Suppressor macrophage (primary cell): ENCODE measurements at places on chromosomes 1 and 21.

- no peak for DNase-seq
Observed at GRCh38 chr1:168958562-168959289, 147.8 kb upstream of the ATP1B1 start.

GRCh38 chr1:174118751-174119150 lies 40.6 kb upstream of the RABGAP1L start:
- no peak for DNase-seq

DNA sequence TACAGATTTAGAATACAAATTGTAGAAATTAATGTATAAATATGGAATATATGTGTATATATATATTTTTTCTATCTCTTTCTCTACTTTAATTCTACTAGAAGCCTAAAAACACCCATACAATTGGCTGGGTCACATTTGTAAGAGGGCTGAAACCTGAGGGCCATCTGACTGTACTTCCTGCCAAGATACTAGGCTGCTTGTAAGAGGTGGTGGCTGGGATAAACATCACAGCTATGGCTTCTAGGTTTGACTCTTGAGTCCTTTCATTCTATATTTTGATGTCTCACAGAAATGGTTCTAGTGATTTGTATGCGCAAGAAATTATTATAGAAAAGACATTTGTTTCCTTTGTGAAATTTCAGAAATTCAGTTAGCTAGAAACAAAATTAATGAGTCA lies 1155.2 kb upstream of the B3GALT2 start:
- DNase-seq = no peak

DNA sequence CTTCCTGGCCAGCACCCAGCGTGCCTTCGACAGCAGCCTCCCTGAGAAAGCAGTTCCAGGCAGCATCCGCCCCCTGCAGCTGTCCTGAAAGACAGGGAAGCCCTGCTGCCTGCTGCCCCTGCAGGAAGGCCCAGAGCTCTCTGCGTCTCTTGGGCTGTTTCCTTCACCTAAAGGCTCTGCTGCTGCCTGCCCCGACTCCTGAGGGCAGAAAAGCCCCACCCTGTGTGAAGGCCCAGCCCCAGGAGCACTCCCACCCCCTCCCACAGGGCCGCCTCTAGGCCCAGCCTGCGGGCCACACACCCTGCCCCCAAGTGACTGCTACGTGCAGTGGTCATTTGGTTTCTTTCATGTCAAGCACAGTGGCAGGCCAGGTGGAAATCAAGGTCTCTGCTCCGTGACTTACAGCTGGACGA lies 12.4 kb downstream of the RIPK4 start:
- no peak for DNase-seq

GRCh38 chr1:82586473-82586872 lies 785.7 kb downstream of the ADGRL2 start:
- peak; percentile 4 for DNase-seq

DNA sequence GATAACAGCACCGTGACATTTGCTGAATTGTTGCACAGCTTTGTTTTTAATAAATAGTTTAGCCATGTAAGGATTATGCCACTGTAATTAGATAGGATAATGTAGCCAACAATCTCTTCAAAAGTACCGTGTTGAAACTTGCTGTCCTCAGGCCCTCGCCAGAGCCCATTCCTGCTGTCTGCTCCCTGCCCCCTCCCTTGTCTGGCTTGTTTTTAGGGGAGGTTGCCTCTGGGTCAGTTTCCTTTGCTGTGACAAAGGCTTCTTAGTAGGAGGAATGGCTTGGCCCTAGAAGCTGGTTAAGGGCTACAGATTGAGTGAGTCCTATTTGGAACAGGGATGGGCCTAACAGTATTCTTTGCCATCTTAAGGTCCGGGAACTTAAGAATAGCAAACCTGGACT lies 107.9 kb downstream of the LMO4 start:
- DNase-seq = no peak

DNA sequence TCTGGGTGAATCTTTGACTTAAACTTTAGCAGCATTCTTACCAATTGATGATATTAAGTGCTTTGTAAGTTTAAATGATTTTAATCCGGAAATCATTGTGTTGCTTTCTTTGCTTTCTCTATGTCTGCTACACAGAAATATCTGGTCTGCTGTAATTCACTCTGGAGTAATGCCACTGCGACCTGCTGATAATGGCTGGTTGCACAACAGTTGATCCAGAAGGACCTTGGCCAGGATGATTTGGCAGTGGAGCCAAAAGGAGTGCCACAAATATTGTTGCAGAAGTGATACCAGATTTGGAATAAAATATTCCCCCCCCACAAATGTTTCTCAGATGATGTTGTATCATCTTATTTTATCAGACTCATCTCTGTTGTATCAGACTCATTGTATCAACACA lies 2063.9 kb downstream of the MRPL39 start:
- no peak for DNase-seq

DNA sequence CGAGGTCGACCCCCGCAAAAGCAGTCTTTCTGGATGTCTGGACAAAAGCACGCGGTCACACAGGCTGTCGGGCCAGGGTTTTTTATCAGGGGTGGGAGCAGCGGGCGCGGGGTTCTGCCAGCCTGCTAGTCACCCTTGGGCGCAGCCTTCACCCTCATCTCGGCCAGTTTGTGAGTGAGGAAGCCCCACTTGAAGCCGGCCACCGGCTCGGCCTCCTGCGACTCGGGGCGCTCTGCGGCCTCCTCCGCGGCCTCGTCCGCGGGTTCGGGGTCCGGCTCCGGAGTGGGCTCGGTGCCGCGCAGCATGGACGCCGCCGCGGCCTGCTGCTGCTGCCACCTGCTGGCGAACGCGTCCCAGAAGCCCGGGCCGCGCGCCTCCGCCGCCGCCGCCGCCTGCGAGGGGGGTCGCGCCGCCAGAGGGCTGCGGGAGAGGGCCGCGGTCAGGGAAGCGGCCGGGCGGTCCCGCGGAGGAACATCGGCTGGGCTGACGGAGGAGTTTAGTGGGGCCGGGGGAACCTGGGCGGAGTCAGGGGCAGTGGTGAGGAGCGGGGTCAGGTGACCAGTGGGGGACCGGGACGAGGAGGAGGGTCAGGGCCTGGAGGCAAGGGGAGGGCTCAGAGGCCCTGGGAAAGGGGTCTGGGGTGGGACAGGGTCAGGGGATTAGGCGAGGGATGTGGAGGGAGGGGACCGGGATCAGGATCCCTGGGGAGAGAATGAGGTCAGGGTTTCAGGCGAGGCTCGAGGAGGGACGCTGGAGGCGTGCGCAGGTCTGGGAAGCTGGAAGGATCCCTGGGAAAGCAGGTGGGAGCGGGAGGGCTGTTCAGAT lies 4.5 kb downstream of the C1orf232 start:
- peak; percentile 48 for DNase-seq

GRCh38 chr1:48082271-48082962 lies 85.2 kb upstream of the TRABD2B start:
- no peak for DNase-seq

- DNase-seq = no peak
Observed at GRCh38 chr1:237074371-237075117, 32.6 kb downstream of the RYR2 start.

DNA sequence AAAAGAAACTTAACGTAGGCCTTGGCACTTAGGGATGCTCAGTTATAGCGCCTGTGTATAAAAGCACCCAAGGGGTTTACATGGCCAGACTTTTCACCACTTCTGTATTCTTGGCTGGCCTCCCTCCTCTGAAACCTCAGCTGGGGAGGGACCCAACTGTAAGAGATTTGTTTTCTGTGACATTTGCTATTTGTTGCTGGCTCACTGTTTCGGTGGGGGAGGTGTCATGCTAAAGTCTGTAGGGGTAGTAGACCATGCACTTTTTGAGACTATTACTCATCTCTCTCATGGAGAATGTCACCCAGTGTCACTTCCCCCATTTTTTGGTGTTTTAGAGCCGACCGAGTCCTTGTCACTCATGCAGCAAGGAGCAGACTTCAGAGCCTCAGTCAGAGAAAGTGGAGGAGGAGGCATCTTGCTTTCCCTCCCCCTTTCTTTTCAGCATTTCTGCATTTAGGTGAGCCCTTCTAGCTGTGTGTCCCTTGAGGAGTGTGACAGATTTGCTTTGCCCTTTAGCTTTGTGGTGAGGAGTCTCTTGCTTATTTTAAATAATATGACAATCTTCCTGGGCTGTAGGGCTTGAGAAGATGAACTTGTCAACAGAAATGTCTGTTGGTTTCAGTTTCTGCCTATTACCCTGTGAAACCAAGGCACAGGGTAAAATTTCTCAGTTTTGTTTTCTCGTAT lies 160.1 kb downstream of the FASLG start:
- DNase-seq = peak; percentile 76
